ENCODE measurements at places on chromosomes 12 and 14. TPM values are rescaled to one million over a fixed set of nuclear protein-coding genes. Genes with fewer than 3 reads are reported as not detected.

- no peak overlapping the region for H3K4me3 ChIP-seq
- H3K27ac ChIP-seq = no peak overlapping the region
- no peak for DNase-seq
- H3K36me3 ChIP-seq = no peaks in the 10 kb centered on the region
- H3K4me1 ChIP-seq = peaks cover 5% of the 10 kb centered on the region
Observed at GRCh38 chr12:53056901-53057300, 7.0 kb downstream of the TNS2 start.

- no peak overlapping the region for H3K4me3 ChIP-seq
- no peaks in the 10 kb centered on the region for H3K4me1 ChIP-seq
- peaks cover 5% of the 10 kb centered on the region for H3K36me3 ChIP-seq
- no peak overlapping the region for H3K27ac ChIP-seq
- no peak for DNase-seq
- H3K27me3 ChIP-seq = no peaks in the 10 kb centered on the region
Observed at GRCh38 chr12:95877622-95878021, 18.9 kb downstream of the SNRPF start.

GRCh38 chr12:129423041-129423580 lies 480.7 kb downstream of the TMEM132D start:
- no peak overlapping the region for H3K27ac ChIP-seq
- no peak overlapping the region for H3K4me3 ChIP-seq
- no peaks in the 10 kb centered on the region for H3K27me3 ChIP-seq
- H3K36me3 ChIP-seq = no peaks in the 10 kb centered on the region
- H3K4me1 ChIP-seq = no peaks in the 10 kb centered on the region

The HCAR2 gene
- total RNA-seq = not detected

- no peaks in the 10 kb centered on the region for H3K36me3 ChIP-seq
- H3K27ac ChIP-seq = no peak overlapping the region
- H3K27me3 ChIP-seq = peaks cover 13% of the 10 kb centered on the region
- no peak overlapping the region for H3K4me3 ChIP-seq
- no peak for DNase-seq
Observed at GRCh38 chr14:63299351-63300110, 19.2 kb downstream of the GPHB5 start.

DNA sequence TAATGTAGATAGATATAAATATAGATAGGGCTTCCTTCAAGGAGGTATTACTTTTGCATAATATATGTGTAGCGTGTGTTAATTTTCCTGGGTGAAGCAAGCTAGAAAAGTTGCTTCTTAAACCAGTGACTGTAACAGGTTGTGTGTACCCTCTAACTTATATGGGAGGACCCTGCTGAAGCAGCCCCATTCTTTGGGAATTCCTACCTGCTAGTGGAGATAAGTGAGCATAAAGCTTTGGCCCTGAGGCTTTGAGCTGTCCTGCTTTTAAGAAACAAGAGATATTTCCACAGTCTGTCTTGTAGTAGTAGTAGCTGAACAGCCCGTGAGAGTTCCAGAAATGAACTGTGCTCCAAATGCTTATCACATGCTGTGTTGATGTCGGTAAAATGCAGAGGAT lies 8.6 kb downstream of the RMST start:
- peaks cover 3% of the 10 kb centered on the region for H3K27me3 ChIP-seq
- no peak overlapping the region for H3K4me3 ChIP-seq
- no peaks in the 10 kb centered on the region for H3K36me3 ChIP-seq
- H3K27ac ChIP-seq = no peak overlapping the region

DNA sequence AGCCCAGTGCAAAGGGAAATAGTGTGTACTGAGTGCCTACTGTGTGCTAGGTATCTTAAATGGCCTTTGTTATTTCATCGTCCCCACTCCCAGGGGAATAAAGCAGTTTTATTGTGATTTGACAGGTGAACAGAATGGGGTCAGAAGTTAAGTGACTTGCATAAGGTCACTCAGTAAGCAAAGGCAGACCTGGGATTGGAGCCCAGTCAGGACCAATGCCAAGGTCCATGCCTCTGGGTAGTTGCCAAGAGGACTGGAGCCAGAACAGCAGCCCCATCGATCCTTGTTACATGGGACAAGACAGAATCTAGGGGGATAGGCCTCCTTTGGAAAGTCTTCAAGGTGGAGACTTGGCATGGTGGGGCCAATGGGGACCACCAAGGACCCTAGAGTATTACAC lies 227.4 kb upstream of the PWP1 start:
- H3K27ac ChIP-seq = no peak overlapping the region
- H3K4me3 ChIP-seq = no peak overlapping the region
- peaks cover 4% of the 10 kb centered on the region for H3K4me1 ChIP-seq
- no peaks in the 10 kb centered on the region for H3K27me3 ChIP-seq
- peaks cover 3% of the 10 kb centered on the region for H3K36me3 ChIP-seq

DNA sequence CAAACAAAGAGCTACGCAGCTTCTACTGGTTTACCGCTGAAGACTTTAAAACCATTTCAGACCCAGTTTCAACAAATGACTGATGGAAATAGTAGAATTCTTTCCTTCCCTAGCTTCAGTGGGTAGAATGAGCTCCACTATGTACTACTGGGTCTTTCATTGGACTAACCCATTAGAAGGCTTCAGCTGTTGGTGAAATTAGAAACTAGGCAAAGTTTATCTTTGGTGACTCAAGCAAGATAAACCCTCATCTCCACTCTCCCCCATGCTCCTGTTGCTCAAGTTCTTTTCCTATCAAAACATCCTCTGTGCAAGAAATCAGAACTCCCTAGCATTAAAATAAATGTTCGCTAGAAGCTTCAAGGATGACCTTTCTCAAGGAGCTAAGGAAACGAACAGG lies 159.2 kb downstream of the PAWR start:
- H3K27me3 ChIP-seq = no peaks in the 10 kb centered on the region
- no peak overlapping the region for H3K27ac ChIP-seq
- no peak overlapping the region for H3K4me3 ChIP-seq
- H3K4me1 ChIP-seq = no peaks in the 10 kb centered on the region
- no peak for DNase-seq
- H3K36me3 ChIP-seq = no peaks in the 10 kb centered on the region

- H3K4me3 ChIP-seq = no peak overlapping the region
- H3K27me3 ChIP-seq = no peaks in the 10 kb centered on the region
- H3K4me1 ChIP-seq = no peaks in the 10 kb centered on the region
- no peak for DNase-seq
- H3K27ac ChIP-seq = no peak overlapping the region
Observed at GRCh38 chr14:41062826-41063225, 543.9 kb upstream of the LRFN5 start.

DNA sequence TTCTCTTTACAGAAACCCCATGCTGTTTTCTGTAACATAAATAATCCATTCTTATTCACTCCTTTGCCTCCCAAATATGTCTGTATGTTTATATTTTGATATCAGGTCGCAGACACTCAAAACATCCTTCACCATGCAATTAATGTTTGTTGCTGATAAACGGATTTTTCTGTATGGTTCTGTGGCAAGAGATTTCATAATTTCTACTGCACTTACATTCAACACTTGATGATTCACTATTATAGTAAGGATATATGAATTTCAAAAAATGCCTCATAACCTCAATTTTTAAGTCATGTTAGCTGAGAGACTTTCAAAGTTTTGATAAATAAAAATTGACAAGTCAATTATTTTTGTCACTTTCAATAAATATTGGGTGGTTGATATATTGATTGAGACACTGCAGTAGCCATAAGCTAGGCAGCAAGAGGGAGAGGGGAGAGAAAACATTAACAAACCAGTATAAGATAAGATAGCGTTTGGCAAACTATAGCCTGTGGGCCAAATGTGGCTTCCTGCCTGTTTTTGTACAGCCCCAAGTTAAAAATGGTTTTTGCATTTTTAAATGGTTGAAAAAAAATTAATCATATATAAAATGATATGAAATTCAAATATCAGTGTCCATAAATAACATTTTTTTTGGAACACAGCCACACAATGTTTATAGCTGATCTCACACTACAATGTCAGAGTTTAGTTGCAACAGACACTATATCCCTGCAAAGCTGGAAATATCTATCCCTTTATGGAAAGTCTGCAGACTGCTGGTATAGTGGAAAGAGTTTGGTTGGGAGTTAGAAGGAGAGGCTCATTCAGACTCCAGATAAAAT lies 18.3 kb downstream of the ALDH6A1 start:
- H3K36me3 ChIP-seq = peaks cover 17% of the 10 kb centered on the region
- no peaks in the 10 kb centered on the region for H3K4me1 ChIP-seq
- H3K27ac ChIP-seq = no peak overlapping the region
- H3K4me3 ChIP-seq = no peak overlapping the region
- no peak for DNase-seq

DNA sequence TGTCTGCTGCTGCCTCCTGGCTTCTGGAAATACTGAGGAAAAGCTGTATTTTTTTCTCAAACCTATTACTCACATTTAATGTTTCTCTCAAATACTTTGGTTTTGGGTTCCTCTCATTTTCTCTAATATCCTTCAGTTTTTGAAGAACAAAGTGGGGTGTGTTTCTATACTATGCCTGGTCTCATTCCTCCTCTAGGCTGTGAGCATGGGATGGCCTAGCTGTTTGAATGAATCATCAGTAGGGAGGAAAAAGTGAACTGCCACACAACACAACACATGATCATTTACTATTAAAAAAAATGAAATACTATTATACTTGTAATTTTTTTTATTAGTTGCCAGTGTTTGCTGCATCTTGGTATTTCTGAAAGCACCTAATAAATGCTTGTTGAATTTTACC lies 11.3 kb upstream of the SMCO3 start:
- peaks cover 2% of the 10 kb centered on the region for H3K27me3 ChIP-seq
- H3K4me1 ChIP-seq = peaks cover 20% of the 10 kb centered on the region
- no peaks in the 10 kb centered on the region for H3K36me3 ChIP-seq
- H3K4me3 ChIP-seq = no peak overlapping the region
- no peak overlapping the region for H3K27ac ChIP-seq

The ANAPC5 gene
- 112 TPM for total RNA-seq

DNA sequence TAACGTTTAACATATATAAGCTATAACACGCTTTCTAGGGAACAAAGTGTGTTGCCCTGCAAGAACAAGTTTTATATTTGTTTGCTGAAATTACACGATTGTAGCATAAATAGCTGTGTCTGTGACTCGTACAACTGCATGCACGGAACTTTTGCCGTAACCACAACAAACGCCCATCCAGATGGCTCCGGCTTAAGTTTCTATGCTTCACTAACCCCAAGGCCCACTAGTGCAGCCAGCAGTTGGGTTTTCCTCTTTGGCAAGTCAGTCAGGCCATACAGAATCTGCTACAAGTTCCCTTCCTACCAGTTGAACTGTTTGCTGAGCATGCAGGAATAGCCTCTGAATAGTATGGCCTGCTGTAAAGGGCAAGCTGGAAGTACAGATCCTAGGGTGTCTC lies 12.1 kb downstream of the CSRP2 start:
- no peaks in the 10 kb centered on the region for H3K36me3 ChIP-seq
- no peak overlapping the region for H3K4me3 ChIP-seq
- H3K27me3 ChIP-seq = peaks cover 7% of the 10 kb centered on the region
- no peaks in the 10 kb centered on the region for H3K4me1 ChIP-seq
- no peak overlapping the region for H3K27ac ChIP-seq

GRCh38 chr12:75990189-75990912 lies 41.2 kb downstream of the PHLDA1 start:
- H3K4me1 ChIP-seq = peaks cover 34% of the 10 kb centered on the region
- no peak overlapping the region for H3K27ac ChIP-seq
- no peaks in the 10 kb centered on the region for H3K27me3 ChIP-seq

GRCh38 chr14:33997611-33998010 lies 46.7 kb upstream of the EGLN3 start:
- H3K27me3 ChIP-seq = no peaks in the 10 kb centered on the region
- H3K36me3 ChIP-seq = no peaks in the 10 kb centered on the region
- no peak for DNase-seq

The OVCH1 gene
- total RNA-seq = not detected

DNA sequence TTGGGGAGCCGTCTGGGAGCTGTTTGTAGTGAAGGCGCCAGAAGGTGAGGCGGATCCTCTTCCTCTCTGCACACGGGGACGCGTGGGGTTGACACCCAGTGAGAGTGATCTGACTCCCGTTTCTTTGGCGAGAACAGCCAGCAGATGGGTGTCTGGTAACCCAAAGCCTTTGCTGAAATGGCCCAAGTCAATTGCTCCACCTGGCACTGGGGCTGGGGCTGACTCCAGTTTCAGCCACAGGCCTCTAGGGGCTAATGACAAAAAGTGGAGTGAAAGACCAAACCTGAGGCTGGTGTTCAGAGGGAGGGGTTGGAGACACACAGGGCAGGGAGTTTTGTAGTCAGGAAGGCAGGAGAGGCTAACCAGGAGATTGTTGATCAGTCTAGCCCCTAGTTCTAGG lies 87.0 kb downstream of the FRMD6 start:
- no peak overlapping the region for H3K4me3 ChIP-seq
- H3K36me3 ChIP-seq = no peaks in the 10 kb centered on the region
- no peak for DNase-seq

The NELL2 gene
- 40.5 TPM for total RNA-seq

- no peaks in the 10 kb centered on the region for H3K36me3 ChIP-seq
- DNase-seq = no peak
- H3K27ac ChIP-seq = no peak overlapping the region
- H3K4me3 ChIP-seq = no peak overlapping the region
- peaks cover 6% of the 10 kb centered on the region for H3K27me3 ChIP-seq
Observed at GRCh38 chr12:10001171-10001776, 2.4 kb upstream of the CLEC1B start.

DNA sequence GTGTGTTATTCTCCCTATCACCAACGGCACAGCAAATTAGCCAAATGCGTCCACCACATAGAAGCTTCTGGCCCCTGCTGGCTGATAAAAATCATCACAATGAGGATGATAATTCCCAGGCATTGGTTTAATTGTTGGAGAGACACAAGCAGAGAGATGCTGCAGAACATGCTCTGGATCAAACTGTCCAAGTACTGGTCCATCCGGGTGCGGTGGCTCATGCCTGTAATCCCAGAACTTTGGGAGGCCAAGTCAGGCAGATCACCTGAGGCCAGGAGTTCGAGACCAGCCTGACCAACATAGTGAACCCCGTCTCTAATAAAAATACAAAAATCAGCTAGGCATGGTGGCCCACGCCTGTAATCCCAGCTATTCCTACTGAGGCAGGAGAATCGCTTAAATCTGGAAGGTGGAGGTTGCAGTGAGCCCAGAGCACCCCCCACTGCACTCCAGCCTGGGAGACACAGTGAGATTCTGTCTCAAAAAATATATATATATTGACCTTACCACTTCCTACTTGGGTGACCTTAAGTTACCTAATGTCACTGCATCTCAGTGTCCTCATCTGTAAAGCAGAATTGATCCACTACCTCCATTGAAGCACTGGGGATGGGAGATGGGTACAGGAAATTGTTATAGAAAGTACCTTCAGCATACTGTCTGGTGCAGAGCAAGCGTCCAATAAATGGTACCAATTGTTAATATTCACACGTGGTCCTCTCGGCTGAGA lies 83.7 kb upstream of the EGLN3 start:
- no peak overlapping the region for H3K4me3 ChIP-seq
- peaks cover 1% of the 10 kb centered on the region for H3K27me3 ChIP-seq
- H3K36me3 ChIP-seq = no peaks in the 10 kb centered on the region
- no peak for DNase-seq
- H3K27ac ChIP-seq = no peak overlapping the region

- peaks cover 4% of the 10 kb centered on the region for H3K36me3 ChIP-seq
- H3K27ac ChIP-seq = no peak overlapping the region
- no peak for DNase-seq
- H3K4me3 ChIP-seq = no peak overlapping the region
Observed at GRCh38 chr12:66365718-66366490, 63.6 kb downstream of the HELB start.

The PARPBP gene
- 24.0 TPM for total RNA-seq
